ENCODE measurements at places on chromosomes 2 and 18.

- DNase-seq: peak; percentile 51
Observed at GRCh38 chr2:151138507-151138906, 123.2 kb downstream of the RBM43 start.

DNA sequence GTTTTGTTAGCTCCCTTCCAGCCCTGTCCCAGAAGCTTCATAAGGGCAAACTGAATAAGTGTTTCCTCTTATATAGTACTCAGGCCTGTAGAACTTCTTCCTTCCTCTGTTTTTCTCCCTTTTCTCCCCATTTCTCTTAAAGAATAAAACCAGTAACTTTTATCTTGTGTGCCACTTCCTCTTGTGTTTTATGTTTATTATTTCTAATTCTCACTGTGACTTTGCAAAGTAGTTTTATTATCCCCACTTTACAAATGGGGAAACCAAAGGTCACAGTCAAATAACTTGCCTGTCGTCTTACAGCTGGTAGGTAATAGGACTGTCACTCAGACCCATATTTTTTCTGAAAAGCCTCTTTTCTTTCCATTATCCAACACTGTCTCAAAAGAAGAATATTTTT is 42.4 kb downstream of the RBBP8 start:
- no peak for DNase-seq

GRCh38 chr18:51234117-51235008 is 36.9 kb upstream of the MEX3C start:
- DNase-seq: peak; percentile 16

GRCh38 chr2:15747603-15748471 is 156.2 kb downstream of the DDX1 start:
- no peak for DNase-seq
